A549 treated with GW870086 at 1 μM for 4 hours (cell line): ENCODE measurements at places on chromosomes 3 and 15. TPM values are rescaled to one million over a fixed set of nuclear protein-coding genes. Genes with fewer than 3 reads are reported as not detected.

The MGLL gene
- total RNA-seq: 64.9 to 77.9 TPM (median 72.2 TPM) in 5 replicates

The HIGD1A gene
- 66.9 to 98.4 TPM (median 77.9 TPM) in 5 replicates for total RNA-seq

The MORC1 gene
- not detected in 5 replicates for total RNA-seq

The FBLN2 gene
- total RNA-seq: 1.6 to 3.4 TPM (median 2.2 TPM) in 5 replicates

The CNOT10 gene
- total RNA-seq: 26.7 to 29.8 TPM (median 28.5 TPM) in 5 replicates
